ENCODE measurements at places on chromosomes 4 and X.

- no peak for DNase-seq
Observed at GRCh38 chr4:7206385-7206784, 14.0 kb downstream of the SORCS2 start.

- no peak for DNase-seq
Observed at GRCh38 chr4:18105030-18106011, 83.8 kb upstream of the LCORL start.

GRCh38 chr4:56976837-56977320 lies 527 bp downstream of the NOA1 start:
- peak; percentile 77 for DNase-seq

DNA sequence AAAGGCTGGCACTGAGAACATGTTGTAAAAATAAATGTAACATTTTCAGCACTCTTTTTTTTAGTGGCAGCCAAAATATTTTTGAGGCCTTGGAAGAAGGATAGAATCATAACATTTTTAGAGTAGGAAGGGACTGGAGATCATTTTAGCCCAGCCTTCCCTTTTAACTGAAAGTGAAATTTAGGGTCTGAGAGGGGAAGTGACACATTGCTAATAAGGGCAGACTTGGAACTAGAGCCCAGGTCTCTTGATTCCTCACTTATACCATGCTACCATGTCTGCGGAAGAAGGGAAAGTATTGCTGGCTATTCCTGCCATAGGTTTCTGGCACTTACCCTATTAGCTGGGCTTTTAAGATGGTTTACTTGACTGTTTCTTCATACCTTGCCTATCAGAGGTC lies 4.8 kb downstream of the WDR44 start:
- no peak for DNase-seq

DNA sequence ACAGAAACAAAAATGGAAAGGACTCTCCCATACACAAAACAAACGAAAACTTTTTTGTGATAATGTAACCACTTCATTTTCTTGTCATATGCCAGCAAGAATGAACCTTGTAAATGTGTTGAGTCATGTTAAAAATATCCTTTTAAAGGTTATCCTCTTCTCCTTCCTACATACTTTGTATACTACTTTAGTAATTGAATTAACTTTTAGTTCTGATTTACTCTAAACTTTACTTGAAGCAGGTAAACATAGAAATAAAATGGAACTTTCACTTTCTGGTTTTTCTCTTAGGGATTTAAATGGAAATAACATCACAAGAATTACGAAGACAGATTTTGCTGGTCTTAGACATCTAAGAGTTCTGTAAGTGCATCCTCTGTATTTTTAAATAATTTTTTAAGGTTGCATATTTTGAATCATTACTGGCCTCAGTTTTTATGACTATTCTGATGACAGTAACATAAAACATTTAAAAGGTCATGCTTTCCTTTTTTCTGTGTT lies 4.7 kb downstream of the SLIT2 start:
- no peak for DNase-seq

Data from GM23338 (cell line).